ENCODE measurements at places on chromosomes 5 and 9. TPM values are rescaled to one million over a fixed set of nuclear protein-coding genes. Genes with fewer than 3 reads are reported as not detected.
A peak's percentile ranks its signal among the peaks of the same experiment; 100 is the strongest.

PLAC8L1 gene
- 0.30 TPM for total RNA-seq

PCDHGB1 gene
- total RNA-seq = 5.6 TPM

ERCC8 gene
- total RNA-seq = 16.0 TPM

CCL19 gene
- total RNA-seq = not detected

ECM2 gene
- not detected for total RNA-seq

LYRM7 gene
- 13.0 TPM for total RNA-seq

CBY3 gene
- 0.37 TPM for total RNA-seq

TRPM3 gene
- 5.4 TPM for total RNA-seq

SPATA31C1 gene
- not detected for total RNA-seq

CFAP90 gene
- total RNA-seq = 0.33 TPM

DNAJB5 gene
- total RNA-seq = 28.6 TPM

JAK2 gene
- total RNA-seq = 3.3 TPM

- DNase-seq = no peak
These were observed 282.4 kb downstream of the EFNA5 start for GRCh38 chr5:107388141-107388861.

- DNase-seq = no peak
These were observed 256.3 kb downstream of the NNT start for GRCh38 chr5:43859309-43859708.

- DNase-seq = no peak
These were observed 248.4 kb upstream of the RPS23 start for GRCh38 chr5:82526540-82526939.

- no peak for DNase-seq
These were observed 299.6 kb upstream of the KLF4 start for GRCh38 chr9:107789001-107789700.

- DNase-seq = no peak
These were observed 26.6 kb downstream of the DYNC2I2 start for GRCh38 chr9:128629852-128630545.

DNA sequence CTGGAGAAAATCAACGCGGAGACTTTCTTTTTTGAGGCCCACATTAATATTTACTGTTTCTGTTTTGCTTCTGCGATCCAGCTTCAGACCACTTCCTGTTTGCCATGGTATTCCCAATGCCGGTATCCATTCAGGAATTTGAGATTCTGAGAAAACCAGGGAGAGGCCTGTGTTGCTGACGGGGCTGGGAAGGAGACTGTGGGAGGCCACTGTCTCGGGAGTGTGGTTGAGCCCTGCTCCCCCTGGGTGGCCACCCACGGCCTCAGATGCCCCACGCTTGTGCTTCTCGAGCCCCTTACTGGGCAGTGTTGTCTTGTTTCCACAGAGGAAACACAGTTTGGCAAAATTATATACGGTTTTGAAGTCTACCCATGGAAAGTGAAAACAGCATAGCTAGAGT lies 403.6 kb upstream of the IRX2 start:
- no peak for DNase-seq

DNA sequence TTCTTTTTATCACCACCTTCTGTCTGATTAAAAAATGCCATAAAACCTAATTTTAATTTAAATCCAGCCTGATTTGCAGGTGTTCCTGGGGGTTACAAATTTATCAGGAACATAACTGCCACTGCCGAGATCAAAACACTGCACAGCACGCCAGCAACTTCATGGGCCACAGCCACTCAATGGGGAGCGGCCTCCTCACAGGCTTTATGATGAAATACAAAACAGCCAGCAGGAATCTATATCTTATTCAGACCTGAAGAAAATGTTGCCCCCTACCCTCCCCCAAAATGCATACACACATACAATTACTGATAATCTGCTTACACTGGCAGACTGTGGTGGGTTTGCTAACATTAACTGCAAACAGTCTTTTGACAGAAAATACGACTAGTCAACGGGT lies 151.7 kb upstream of the POU5F2 start:
- DNase-seq = no peak

GRCh38 chr5:7772141-7772540 lies 78.8 kb downstream of the CFAP90 start:
- no peak for DNase-seq

- no peak for DNase-seq
These were observed 454.4 kb upstream of the ACTBL2 start for GRCh38 chr5:57937025-57937424.

- no peak for DNase-seq
These were observed 63.1 kb upstream of the CXCL14 start for GRCh38 chr5:135641734-135642487.

DNA sequence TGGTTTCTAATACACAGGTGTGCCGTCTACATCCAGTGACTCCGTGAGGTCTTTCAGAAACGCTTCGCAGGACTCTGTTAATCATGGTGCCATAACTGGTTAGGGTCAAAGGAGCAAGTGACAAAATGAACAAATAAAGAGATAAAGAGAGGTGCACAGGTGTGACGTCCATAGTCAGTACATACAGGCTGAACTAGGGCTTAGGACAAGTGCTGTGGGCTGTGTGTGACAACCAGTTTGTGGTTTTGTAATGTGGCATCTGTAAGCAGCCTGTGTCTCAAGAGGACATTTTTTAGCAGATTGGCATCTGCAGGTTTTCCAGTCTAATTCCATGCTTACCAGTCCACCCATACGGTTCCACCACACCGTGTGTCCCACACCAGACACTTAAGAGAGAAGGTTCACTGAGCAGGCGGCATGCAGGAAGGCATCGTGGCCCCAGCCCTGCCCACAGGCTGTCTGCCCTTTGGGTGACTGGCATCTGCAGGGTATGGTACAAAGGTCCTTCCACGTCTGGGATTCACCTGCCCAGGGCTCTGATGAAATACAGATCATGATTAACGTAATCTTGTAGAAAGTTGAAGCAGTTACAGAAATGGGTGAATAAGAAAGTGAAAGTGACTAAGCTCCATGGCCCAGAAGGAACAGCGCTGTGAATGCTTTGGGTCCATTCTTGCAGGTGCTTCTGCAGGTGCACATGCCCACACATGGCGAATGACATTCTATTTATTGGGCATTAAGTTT lies 26.9 kb downstream of the SRD5A1 start:
- DNase-seq = no peak

- no peak for DNase-seq
These were observed 226.7 kb upstream of the PTGER4 start for GRCh38 chr5:40452874-40453624.

DNA sequence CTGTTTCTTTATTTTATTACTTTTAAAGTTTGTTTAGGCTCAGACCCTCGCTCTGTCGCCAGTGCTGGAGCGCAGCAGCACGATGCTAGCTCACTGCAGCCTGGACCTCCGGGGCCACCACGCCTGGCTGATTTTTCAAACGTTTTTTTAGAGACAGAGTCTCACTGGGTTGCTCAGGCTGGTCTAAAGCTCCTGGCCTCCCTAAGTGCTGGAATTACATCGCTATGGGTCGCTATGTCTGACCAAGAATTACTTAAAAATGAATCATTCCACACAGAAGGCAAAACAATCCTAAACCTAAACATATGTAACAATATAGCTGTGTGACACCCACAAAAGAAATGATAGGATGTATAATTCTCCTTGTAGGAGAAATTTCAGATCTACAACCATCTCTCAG lies 86.9 kb upstream of the SIMC1 start:
- DNase-seq = no peak

DNA sequence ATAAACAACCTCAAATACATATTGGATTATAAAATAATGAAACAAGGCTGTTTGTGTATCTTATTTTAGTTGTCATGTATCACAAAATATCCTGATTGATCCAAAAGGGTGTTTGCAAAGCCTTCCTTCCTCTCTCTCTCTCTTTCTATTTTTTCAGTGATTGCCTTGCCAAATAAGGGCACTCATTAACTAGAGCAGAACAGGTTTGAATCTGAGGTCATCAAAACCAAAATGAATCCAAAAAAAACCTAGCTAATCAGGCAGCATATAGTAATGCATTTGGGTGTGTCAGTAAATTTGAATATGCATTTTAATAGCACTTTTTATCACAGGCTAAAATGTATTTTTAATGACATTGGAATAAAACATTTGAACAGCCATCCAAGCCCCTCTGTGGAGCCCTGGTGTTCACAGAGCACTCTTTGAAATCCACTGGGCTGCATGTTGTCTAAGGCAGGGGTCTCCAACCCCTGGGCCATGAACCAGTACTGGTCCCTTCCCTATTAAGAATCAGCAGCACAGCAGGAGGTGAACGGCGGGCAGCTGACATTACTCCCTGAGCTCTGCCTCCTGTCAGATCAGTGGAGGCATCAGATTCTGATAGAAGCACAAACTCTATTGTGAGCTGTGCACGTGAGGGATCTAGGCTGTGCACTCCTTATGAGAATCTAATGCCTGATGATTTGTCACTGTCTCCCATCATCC lies 171.8 kb upstream of the RAI14 start:
- no peak for DNase-seq

- DNase-seq = no peak
These were observed 10.0 kb upstream of the CLIC3 start for GRCh38 chr9:137006116-137007003.

DNA sequence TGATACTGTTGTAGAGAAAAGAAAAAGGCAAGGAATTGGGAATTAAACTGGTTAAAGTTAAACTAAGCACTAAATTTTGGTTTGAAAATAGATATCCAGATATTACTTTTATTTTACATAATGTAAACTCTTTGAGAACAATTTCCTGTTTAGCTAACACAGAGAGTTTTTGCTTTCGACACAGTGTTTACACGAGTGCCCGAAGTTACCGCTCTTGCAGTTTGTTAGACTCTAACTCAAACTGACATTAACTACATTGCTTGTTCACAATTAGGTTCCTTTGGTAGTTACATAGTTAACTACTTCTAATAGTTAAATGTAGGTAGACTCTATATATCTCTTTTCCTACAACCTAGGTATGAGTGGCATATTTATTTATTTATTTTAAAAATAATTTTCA lies 117.1 kb upstream of the CHD1 start:
- DNase-seq = no peak

GRCh38 chr5:175146733-175147132 lies 297.2 kb downstream of the DRD1 start:
- DNase-seq = no peak

GRCh38 chr5:116388564-116389258 lies 185.9 kb downstream of the SEMA6A start:
- peak; percentile 25 for DNase-seq

DNA sequence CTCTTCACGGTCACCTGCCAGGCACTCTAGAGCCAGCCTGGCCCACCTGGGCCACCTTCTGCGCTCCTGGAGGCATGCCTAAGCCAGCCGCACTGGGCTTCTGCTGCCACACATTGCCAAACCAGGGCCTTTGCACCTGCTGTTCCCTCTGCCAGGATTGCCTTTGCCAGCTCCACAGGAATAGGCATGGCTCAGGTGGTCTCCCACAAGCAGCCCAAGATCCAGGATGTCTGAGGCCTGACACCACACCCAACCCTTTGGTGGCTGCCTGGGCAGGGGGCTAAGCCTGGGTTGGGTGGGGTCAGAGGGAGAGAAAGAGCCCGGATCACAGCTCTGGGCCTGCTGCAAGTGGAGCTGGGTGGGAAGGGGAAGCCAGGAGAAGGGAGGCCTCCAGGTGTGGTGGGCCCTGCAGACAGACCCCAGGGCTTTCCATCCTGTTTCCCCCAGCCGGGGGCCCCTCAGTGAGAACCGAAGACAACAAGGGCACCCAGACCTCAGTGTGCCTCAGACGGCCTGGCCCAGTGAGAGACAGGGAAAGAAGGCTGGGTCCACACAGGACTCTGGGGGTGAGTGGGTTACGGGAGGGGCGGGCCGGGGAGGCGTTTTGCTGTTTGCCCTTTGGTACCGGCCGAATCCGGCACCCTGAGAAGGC lies 672 bp upstream of the SUSD3 start:
- no peak for DNase-seq

- DNase-seq = no peak
These were observed 806.9 kb upstream of the CDH9 start for GRCh38 chr5:27845248-27845647.

- DNase-seq = no peak
These were observed 127.5 kb upstream of the PLCXD3 start for GRCh38 chr5:41637869-41638268.

- DNase-seq = no peak
These were observed 169.6 kb upstream of the ADRA1B start for GRCh38 chr5:159746707-159747106.

- DNase-seq = no peak
These were observed 21.7 kb downstream of the FUBP3 start for GRCh38 chr9:130601100-130601499.

DNA sequence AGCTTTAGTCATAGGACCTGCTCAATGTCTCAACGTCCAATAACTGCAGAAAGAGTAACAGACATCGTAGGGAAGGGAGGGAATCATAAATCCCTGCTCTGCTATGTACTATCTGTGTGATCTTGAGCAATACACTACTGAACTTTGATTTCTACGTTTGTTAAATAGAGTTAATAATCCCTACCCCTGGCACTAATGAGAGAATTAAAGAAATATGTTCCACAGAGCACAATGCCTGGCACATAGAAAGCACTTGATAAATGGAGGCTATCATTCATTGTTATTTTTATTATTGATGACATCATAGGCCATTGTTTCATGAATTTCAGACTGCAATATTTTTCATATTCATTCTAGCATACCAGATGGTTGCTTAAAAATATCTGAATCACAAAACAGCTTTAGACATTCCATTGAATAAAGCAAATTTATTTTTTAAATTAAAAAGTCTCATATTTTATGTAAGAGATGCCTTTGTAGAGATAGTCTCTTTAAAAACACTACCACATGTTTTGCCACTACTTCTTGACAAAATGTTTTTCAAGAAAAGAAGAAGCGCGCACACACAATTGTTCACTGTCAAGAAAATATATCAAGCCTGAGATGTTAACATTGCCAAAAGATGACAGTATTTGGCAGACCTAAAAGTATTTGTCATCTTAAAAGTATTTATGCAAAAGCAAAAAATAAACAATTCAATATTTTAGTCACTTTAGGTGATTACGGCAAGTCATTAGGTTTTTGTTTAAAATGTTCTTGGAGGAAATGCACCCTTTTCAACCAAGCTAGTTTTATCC lies 108.5 kb downstream of the EBF1 start:
- no peak for DNase-seq

DNA sequence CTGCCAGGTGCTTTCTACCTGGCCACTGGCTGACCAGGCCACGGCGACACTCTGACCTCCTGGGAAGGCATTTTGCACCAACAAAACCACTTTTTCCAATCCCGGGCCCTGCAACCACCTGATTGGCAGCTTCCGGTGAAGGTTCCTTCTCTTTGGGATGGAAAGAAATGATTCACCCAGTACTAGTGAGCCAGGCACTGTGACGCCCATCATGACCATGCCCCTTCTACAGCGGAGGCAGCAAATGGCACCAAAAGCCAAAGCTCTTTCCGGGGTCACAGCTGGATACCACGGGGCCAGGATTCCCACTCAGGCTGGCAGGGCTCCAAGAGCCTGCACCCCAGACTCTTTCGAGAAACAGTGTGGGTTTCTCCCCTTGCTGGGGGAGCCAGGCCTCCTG lies 4.7 kb downstream of the NOTCH1 start:
- DNase-seq = no peak

DNA sequence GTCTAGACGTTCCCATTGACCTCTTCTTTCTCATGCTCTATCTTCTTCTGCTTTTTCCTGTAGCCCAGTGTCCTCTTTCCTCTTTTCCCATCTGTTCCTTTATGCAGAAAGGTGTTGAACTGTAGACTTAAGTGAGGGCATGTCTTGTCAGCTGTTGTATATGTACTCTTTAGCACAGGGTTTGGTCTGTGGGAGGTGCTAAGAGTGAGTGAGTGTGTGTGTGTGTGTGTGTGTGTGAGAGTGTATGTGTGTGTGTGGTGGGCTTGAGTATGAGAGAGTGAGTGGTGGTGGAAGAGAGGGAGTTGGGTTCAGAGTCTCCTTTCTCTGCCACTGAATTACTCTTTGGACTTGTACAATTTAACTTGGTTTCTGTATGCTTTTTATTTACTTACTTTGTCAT lies 10.3 kb upstream of the ROPN1L start:
- no peak for DNase-seq

GRCh38 chr5:75622564-75622963 lies 11.3 kb downstream of the ANKDD1B start:
- no peak for DNase-seq
